Fibroblast of skin of left biceps (primary cell): ENCODE measurements at places on chromosomes 1 and 21.

DNA sequence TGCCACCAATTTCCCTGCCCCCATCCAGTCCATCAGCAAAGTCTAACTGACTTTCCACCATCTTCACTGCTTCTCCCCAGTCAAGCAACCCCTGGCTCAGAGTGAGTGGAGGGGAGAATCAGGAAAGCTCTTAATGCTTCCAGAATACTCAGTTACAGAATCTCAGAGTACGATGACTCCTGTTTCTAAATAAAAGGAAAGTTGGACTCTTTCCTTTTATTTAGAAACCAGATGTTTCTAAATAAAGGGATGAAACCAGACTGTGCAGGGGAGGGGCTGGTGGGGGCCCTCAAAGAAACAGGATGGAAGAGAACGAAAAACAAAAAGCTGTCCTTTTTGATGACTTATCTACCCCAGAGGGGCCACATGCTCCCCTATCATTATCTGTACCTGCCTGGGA lies 85.2 kb upstream of the PPM1J start:
- no peak for DNase-seq

DNA sequence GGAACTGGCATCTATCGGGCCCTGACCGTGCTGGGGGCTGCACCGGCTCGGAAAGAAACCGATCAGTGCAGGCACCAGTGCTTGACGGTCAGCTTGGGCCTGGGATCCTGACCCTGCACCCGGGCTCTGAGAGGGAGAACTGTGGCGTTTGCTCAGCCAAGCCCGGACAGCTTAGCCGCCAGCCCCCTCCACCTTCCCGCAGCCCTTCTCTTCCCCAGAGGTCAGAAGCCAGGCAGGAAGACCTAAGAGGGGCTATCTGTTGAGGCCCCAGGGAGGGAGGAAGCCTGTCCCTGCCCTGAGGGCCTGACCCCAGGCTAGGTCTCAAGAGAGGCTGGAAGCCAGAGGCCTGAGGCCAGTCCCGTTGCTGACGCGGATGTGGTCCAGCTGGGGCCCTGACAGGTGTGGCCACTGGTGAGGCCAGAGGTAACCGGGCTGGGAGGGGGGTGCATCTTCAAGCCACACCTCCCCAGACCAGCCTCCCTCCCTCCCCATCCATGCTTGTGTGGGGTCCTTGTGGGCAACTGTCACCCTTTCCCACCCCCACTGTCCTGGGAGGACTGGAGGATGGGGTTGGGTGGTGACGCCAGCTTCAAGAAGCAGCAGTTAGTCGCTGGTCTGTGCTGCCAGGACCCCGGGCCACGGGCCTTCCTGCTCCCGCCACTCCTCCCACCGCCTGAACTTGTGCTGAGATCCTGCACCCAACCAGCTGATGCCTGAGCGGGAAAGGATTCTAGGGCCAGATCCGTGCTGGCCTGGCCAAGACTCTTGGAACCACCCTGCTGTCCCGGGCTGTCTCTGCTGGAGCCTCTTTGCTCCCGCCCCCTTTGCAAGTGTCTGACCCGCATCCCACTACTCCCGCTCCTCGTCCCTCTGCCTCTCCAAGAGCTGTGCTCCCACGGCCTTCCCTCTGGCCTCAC lies 2.6 kb upstream of the DVL1 start:
- DNase-seq: no peak

DNA sequence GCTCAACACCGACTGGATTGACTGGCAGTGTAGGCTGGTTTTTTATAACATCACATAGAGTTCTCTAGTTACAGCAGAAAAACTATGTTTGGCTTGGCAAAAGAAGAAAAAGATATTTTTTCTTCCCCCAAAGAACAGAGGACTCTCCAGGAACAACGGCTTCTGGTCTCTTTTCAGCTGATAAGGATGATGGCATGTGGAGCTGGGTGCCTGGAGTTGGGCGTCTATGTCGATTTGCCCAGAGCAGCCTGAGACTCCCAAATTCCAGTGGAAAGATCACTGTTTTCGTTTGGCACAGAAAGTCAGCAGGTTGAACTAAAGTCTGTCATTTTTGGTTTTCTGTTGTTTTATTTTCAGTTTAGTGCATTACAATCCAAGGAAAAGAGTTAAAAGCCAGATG lies 91.1 kb downstream of the SMYD2 start:
- DNase-seq: no peak

DNA sequence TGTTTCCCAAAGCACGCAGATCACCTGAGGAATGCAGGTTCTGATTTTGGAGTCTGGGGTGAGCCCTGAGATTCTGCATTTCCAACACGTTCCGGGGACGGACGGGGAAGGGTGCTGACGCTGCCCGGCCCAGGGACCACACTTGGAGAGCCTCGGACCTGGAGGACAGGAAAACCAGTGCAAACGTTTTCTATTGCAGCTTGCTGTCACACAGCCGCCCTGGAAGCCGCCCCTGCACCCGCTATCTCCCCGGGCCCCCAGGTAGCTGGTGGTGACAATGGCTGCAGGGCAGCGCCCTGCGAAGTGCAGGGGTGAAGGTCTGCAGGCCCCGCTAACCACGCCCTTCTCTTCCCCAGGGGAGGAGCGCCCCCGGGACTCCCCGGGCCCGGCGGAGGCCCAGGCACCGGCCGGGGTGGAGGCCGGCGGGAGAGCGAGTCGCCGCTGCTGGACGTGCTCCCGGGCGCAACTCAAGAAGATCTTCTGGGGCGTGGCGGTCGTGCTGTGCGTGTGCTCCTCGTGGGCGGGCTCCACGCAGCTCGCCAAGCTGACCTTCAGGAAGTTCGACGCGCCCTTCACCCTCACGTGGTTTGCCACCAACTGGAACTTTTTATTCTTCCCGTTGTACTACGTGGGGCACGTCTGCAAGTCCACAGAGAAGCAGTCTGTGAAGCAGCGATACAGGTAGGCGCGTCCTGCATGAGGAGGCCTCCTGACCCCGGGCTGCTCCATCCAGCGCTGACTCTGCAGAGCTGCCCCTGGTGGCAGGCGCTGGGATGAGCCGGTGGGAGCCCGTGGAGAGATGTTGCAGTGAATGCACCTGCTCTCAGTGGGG lies 142.0 kb upstream of the COA6 start:
- DNase-seq: no peak

GRCh38 chr1:85888921-85889320 lies 180.7 kb upstream of the ZNHIT6 start:
- no peak for DNase-seq

DNA sequence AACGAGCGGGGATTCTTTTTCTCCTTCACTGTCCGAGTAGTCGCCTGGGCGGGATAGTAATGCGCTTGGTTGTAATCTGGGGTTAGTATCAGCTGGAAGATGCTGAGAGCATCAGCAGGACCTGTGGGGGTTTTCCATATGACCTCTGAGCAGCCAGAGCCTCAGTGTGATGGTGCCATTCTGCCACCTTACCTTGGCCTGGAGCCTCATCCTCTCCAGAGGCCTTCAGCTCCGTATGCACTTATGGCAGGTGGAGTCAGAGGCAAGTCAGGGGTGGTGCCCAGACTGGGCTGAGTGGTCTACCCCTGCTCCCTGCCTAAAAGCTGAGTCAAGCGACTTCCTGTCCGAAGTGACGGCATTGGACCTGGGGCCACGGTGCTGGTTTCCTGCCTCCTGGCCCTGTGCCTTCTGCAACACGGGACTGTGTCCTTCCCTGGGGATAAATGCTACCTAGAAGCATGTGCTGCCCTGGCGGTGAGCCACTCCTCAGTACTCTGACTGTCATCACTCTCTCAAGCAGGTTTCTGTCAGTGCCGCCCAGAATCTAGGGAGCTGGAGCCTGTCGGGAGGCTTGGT lies 24.7 kb downstream of the TENT5C start:
- no peak for DNase-seq

- DNase-seq: no peak
Measured at GRCh38 chr1:167486090-167486824, 32.1 kb downstream of the CD247 start.

DNA sequence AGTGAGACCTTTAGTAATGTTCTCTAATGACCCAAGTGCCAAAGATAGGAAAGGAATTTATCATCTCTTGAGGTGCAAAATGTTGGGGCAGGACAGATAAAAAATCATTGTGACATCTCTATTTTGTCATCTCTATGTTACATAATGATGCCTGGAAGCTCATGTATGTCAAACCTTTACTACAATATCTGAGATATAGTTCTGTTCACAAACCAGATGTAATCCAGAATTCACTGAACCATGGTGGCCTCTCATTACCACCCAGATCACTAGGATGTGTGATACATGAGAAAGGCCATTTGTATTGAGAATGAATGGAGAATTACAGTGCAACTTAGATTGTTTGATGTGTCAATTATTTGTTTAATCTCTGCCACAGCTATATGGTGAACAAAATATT lies 22.0 kb upstream of the KCTD3 start:
- DNase-seq: no peak
